ENCODE measurements at places on chromosomes 12 and 14. TPM values are rescaled to one million over a fixed set of nuclear protein-coding genes. Genes with fewer than 3 reads are reported as not detected.

Gene CD69
- not detected for total RNA-seq

Gene OVCH1
- 1.9 TPM for total RNA-seq

DNA sequence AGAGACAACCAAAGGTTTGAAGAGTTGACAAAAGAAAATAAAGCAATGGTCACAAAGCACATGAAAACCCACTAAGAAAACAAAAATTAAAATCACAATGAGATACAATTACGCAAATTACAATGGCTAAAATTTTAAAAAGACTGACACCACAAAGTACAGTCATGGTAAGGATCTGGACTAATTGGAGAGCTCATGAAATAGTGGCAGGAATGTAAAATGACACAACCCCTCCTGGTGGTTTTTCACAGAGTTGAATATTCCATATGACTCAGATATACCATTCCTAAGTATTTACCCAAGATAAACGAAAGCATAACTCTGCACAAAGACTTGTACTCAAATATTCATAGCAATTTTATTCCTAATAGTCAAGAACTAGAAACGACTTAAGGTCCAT lies 65.9 kb downstream of the NOVA1 start:
- peak; percentile 30 for DNase-seq

DNA sequence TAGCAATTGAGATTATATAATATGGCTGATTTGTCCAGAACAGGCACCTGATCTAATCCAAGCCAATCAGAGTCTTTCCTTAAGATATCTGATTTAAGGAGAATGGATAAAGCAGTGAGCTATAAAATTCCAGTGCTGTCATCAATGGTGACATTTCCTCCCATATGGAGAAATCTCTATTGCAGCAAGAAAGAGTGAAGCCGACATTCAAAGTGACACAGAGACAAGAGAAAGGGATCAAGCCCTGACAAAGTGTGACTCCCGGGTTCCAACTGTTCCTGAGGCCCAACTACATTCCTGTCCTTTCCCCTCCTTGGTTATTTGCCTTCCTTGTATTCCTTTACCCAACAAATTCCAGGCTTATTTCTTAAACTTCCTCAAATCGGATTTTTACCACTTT lies 430.0 kb upstream of the SOX5 start:
- DNase-seq = no peak

DNA sequence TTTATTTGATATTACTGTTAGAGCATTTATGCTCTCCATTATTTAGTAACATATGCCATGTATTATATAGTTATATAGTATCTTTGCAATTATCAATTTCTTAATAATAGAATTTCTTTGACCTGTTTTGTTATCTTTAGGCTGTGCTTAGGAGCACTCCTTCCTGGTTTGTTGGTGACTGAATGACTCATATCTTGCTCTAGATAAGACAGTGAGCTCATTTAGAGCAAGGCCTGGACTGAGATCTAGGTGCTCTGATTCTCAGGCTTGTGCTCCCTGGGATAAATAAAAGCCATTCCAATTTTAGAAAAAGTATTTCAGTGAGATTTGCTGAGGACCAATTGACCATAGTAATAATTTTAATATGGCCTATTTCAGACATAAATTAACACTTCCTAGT lies 951.2 kb downstream of the FLRT2 start:
- peak; percentile 19 for DNase-seq

DNA sequence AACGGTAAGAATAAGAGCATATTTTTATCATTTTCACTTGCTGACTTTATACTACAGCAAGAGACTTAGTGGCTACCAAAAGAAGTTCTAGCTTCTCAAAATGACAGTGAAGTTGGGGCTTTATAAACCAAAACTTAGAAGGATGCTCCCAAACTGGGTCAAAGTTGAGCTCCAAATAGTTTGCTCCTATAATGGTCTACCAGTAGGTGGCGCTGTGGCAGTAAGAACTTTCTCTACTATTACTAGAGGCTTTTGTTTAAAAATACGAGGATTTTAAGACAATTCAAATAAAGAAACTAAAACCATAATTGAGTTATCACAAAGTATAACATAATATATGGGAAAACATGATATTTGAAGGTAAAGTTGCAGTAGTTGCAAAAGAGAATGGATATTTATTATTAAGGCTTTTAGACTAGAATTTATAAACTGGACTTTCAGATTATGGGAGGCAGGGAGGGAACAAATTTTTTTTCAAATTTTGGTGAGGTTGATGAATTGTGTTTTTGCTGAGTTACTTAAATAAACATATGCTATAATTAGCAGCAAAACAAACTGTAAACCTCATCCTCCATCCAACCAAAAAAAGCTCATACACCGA lies 75.0 kb downstream of the TGFB3 start:
- DNase-seq = peak; percentile 69
